ENCODE measurements at places on chromosomes 16 and 17.

GRCh38 chr17:81844327-81844851 lies 9.5 kb upstream of the PPP1R27 start:
- no peak for DNase-seq

DNA sequence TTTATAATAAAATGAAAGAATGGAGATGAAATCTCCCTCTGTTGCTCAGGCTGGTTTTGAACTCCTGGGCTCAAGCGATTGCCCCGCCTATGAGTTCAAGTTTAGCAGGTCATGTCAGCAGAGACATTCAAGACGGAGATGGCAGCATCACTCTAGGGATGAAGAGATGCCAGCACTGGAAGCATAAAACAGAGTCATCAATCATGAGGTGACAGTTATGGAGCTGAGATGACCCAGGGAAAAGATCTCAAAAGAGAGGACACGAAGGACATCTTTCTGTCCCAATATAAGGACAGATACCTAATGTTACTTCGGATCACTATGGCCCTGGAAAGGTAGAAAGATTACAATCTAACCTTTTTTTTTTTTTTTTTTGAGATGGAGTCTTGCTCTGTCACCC lies 11.0 kb upstream of the LCMT1 start:
- no peak for DNase-seq

DNA sequence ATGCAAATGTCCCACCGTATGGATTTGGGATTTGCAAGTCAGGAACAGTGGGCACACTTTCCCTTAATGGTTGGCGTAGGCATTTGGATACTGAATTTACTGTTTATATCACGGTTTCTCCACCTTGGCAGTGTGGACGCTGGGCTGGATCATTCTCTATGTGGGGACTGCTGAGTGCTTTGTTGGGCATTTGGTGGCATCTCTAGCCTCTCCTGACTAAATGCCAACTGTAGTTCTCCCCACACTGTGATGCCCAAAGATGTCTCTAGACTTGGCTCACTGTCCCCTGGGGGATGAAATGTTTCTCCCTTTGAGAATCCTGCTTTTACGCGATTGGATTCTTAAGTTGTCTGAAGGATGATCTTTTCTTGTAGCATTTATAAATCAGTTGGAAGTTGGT lies 49.0 kb downstream of the RBFOX1 start:
- no peak for DNase-seq

DNA sequence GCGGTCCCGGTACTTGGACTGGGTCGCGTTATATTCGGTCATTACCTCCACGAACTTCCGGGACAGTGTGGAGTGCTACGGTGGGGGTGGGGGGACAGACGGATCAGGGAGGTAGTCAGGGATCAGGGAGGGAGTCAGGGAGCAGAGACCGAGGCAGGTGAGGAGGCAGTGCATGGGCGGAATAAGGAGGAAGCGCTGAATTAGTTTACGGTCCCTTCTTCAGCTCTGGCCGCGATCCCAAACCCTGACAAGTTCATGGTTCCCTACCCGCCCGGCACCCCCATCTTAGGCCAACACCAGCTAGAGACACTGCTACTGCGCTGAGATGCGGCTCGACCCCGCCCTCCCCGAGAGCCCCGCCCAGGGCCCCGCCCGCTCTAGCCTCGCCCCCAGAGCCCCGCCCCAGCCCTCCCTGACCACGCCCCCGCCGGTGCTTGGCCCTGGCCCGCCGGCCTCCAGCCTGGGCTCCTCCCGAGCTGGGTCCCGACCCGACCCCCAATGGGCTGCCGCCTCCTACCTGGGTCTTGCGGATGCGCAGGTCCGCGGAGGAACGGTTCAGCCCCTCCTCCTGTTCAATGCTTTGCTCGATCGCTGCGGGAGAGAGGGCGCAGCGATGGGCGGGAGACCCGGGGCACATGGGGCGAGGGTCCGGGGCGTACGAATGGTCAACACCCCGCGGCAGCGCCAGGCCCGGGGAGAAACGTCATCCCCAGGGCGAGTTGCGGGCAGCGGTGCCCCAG lies 12.1 kb downstream of the HSD3B7 start:
- no peak for DNase-seq

DNA sequence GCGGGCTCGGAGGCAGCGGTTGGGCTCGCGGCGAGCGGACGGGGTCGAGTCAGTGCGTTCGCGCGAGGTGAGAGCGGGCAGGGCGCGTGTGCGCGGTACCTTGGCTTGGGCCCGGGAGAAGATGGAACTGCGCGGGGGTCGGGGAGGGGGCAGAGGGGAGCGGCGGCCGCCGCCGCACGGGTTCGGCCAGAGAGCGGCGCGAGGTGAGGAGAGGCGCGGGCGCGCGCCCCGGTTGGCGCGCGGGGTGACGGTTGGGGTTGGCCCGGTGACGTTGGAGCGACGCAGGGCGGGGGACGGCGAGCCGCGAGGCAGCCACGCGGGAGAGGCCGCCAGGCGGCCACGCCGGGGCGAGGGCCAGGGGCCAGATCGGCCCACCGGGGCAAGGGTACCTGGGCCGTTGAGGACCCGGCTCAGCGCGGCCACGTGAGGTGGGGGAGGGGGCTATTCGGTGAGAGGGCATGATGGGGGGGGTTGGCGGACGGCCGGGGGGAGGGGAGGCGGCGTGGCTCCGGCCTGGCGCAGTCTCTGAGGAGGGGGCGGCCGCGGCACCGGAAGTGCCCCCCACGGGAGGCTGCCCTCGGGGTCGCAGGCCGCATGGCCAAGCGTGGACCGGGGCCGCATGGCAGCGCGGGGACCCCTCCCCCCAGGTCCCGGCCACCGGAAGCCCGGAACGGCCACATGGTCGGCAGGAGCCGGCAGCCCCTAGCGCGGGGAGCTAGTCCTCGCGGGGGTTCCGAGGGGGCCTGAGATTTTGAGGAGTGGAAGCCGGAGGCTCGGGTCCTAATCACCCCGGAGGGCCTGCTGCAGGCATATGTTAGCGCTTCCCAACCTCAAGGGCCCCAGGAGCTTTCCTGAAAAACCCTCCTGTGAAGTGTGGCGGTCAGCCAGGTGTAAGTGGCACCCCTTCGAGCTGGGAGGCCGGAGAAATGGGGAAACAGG lies 527 bp downstream of the EIF5A start:
- DNase-seq: peak; percentile 26

- DNase-seq: no peak
These were observed 5.6 kb downstream of the RAP1GAP2 start for GRCh38 chr17:2801841-2802240.

GRCh38 chr16:68090533-68090932 lies 5.4 kb downstream of the NFATC3 start:
- DNase-seq: no peak

GRCh38 chr17:78412403-78412802 lies 34.0 kb downstream of the PGS1 start:
- DNase-seq: peak; percentile 35

DNA sequence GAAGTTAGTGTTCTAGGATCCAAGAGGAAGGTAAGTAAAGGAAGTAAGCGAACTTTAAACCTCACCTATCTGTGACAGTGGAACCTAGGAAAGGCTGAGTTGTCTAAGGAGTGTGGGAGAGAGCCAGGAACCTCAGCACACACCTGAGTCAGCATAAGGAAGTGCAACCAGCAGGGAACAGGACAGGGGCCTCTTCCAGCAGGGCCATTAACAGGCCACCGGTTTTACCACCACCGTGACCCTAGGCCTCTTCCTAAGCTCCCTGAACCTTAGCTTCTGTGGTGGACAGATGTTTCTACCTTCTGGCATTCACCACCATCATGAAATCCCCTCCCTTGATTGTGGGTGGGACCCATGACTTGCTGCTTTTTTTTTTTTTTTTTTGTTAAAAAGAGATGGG lies 26.7 kb upstream of the GPATCH8 start:
- no peak for DNase-seq

DNA sequence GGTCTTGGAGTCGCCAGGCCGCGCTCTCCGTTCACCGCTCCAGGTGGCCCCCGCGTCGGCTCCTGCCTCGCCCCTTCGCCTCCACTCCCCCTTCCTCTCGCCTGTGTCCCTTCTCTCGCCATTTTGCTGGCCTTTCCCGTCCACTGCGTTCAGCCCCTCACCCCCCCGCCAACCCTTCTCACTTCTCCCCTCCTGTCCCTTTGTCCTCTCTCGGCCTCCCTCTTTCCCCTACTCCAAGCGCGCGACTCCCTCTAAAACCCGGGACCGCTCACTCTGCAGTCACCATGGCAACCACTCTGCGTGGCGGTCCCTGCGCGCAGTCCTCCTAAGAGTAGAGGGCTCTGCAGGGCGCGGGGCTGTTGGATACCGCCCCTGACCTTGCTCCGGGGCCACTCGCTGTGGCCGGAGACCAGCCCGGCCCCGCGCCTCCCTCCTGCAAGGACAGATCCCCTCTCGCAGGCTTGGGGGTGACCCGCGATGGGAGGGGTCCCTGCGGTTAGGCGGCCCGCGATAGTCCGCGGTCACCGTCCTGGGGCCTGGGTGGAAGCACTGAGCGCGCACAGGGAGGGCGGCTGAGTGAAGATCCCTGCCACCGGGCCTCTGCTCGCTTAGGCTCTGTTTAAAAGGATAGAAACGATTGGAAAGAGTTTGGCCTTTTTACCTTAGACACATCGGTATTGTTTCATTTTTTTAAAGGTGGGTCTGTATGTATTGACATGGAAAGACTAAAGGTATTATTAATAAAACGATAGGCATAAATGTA lies 454 bp downstream of the CCDC40 start:
- peak; percentile 50 for DNase-seq

DNA sequence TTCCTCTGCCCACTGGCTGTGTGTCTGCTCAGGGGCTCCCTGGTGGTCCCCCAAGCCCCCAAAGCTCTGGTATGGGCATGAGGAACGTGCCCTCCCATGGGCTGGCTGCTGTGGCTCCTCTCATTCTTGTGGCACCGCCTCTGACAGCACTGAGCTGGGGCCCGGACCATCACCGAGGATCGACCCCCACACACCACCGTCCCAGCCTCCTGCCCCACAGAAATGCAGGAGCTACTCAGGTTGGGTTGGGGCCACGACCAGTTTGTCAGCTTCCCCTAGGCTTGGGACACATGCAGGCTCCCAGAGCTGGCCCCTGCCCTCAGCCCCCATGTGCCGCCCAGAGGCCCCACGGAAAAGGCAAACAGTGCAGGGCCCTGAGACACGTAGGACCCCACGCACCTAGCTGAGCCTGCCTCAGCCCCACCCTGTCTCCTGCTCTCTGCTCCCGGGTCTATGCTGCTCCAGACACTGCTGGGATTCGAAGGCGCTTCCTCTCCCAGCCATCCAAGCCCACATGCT lies 3.3 kb upstream of the CASKIN1 start:
- DNase-seq: no peak

- DNase-seq: no peak
These were observed 89.2 kb downstream of the ABR start for GRCh38 chr17:1090465-1091189.

DNA sequence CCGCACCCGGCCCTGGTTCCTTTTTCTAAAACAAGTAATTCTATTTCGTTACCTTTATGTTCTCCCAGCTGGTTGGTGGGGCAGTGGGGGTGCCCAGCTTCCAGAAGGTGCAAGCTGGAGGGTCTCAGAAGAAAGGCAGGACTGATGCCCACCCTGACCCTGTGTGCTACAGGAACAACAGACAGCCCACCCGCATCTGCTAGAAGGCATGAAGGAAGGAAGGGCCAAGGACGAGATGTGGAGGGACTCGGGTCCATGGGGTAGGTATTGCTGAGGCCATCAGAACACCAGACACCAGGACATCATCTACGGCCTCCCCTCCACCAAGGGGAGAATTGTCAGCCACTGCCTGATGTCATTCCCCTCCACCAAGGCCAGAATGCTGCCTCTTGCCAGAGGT lies 6.4 kb upstream of the CYTH1 start:
- DNase-seq: no peak

GRCh38 chr17:12568358-12569251 lies 97.1 kb upstream of the MYOCD start:
- DNase-seq: no peak

DNA sequence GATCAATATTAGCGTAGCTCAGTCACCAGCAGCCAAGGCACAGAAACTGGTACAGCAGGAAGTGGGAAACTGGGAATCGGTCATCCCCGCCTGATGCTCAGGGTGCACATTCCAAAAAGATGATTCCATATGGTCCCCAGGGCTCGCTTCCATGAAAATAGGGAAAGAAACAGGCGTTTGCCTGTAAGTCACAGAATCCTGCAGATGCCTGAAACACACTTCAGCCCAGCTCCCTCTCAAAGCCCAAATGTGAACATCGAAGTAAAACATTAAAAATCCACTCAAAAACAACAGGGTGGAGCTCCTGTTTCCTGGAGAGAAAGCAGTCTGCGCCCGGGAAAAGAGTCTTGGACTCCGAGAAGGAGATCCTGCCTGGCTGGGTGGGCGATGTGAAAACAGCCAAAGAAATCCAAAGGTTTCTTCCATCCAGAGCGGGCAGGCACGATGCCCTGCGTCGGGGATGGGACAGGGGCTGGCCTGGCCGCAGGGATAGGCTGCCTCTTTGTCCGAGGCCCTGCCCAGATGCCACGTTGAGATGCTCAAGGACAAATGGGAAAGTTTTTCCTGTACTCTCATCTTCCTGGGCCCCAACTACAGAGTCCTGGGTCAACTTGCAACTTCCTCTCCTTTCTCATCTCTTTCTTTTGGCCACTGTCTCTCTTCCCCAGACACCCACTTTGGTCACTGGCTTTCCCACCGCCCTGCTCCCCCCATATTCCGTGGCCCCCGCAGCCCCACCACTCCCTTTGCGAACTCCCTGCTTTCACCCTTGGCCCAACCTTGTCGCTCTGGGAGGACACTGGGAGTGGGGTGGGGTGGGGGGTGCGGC lies 743 bp downstream of the WIPI1 start:
- DNase-seq: peak; percentile 87

DNA sequence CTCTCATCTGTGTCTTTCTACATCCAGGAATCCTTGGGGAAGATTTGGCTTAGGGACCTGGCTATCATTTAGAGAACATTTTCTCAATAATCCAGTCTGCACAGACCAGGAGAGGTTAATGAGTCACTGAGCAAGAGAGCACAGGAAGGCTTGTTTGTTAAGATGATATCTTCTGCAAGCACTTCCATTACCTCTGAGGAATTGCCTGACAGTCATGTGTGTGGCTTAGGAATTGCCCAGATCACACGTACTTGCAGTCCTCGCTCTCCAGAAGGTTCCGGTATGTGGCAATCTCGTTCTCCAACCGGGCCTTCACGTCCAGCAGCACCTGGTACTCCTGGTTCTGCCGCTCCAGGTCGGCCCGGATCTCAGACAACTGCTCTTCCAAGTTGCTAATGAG lies 3.3 kb downstream of the KRT37 start:
- DNase-seq: no peak

Data from urothelium cell line (cell line).